GOT3 (cell line): ENCODE measurements at places on chromosomes 4 and X.

GRCh38 chr4:119068529-119068962 is 67.1 kb upstream of the MYOZ2 start:
- DNase-seq, result no peak

- no peak for DNase-seq
Measured at GRCh38 chr4:55078987-55079386, 46.4 kb downstream of the KDR start.

DNA sequence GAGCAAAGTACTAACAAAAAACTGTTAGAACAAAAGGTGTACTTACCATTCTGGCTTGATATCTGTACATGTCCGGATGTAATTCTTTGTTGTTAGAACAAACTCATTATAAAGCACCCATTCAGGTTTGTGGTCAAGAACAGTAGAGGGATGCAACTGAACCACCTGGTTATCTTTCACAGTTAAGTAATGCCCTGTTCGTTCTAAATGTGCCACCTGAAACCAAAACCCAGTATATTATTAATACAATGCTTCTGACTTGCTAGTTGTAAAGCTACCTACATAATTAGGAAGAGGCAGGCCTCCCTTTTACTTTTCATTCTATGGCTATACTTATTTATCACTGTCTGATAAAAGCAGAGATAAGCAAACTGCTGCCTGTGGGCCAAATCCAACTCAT is 54.8 kb downstream of the DHX15 start:
- no peak for DNase-seq

DNA sequence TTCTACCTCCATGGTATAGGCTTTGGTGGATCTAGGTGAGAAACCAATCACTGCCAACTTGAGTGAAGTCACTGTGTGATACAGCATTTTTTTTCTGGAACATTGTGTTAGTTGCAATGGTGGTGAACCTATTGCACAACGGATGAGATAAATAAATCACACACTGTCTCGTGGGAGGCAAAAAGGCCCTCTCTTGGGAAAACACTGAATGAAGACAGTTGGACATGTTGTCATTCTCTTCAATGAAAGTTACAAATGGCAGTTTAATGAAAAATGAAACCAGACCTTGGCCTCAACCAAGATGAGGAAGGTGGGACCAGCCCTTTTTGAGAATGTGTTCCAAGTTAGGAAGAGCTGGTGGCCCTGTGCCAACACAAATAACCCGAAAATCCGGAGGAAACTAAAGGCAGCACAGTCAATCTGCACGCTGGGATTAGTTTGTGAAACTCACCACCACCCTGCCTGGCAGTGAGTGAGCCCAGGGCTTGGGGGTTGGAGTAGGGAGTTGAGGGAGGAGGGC is 5.4 kb upstream of the ADGRG2 start:
- DNase-seq, result no peak

GRCh38 chr4:98745366-98745765 is 87.0 kb upstream of the TSPAN5 start:
- DNase-seq, result no peak
